DMS79 treated with DMSO at 0.1 percent for 48 hours (cell line): ENCODE measurements at places on chromosomes 2 and 18.
A peak's percentile ranks its signal among the peaks of the same experiment; 100 is the strongest.

GRCh38 chr2:217959723-217960122 lies 43.1 kb downstream of the TNS1 start:
- DNase-seq = no peak

GRCh38 chr2:159891917-159892730 lies 94.1 kb upstream of the CD302 start:
- DNase-seq = no peak

DNA sequence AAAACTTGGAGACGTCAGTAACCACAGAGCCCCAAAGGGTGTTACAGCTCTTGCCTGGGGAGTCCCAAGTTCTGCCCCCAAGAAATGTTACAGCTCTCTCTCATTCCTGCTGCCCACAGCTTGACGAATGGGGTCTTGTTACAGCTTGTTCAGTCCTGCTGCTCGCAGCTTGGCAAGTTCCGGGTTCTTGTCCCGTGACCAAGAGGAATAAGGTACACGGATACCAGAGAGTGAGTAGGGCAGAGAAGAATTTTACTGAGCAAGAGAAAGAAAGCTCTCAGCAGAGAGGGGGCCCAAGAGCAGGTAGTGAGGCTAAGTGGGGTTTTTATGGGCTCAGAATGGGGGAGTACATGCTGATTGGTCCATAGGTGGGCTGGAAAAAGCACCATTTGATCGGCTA lies 27.2 kb downstream of the SLC39A6 start:
- DNase-seq = no peak

- DNase-seq = peak; percentile 78
Observed at GRCh38 chr2:24183366-24184069, 8.7 kb downstream of the FAM228A start.

- no peak for DNase-seq
Observed at GRCh38 chr2:121090088-121090715, 194.8 kb downstream of the TFCP2L1 start.

DNA sequence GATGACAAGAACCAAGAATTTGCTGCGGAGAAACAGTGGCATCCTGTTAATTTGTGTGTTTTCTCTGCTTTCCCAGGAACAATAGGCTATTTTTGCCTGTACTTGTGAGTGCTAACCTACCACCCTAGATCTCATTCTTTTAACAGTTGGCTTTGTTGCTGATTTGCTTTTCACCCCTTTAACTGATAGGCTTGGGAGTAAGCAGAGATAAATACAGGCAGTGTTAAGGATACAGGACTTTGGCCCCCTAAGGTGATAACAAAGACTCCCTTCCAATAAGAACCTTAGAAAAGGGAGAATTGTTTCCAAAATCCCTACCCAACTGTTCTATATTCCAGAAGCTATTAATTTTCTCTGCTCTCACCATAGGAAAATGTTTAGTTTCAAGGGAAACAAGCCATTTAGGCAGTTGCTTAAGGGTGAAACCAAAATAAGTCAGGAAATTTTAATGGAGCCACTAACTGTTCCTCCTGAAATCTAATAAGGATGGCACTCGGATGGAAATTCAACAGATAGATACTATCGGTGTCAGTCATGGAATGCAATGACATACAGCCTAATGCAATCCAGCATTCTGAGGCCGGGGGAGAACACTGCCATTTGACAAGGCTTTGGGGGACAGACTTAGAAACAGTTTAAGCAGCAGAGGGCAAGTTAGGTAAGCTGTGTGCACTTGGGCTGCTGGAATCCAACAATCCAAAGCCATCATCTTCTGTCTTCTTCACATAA lies 238.8 kb downstream of the RNF152 start:
- DNase-seq = no peak

GRCh38 chr2:8481463-8482009 lies 200.3 kb upstream of the ID2 start:
- DNase-seq = peak; percentile 15

- no peak for DNase-seq
Observed at GRCh38 chr18:71919211-71919610, 624.9 kb downstream of the CBLN2 start.

DNA sequence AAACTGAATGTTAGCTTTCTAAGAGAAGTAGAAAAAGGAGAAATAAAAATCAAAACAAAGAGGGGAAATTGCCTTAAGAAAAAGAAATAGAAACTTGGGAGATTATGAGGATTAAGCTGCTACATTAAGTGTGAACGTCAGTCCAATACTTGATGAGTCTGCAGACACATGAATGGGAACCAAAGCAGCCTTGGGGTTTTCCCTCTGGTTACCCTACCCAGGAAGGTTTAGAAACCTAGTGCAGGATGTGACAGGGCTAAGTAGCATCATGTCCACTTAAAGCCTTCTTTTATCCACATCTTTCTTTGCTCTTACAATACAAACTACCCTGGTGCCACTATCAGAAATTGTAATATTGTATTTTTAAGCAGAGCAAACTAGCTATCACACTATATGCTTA lies 22.3 kb downstream of the SLC35F5 start:
- DNase-seq = no peak

- no peak for DNase-seq
Observed at GRCh38 chr2:18883616-18884456, 294.5 kb upstream of the NT5C1B start.

- DNase-seq = no peak
Observed at GRCh38 chr2:203621981-203622515, 84.4 kb upstream of the CD28 start.

GRCh38 chr2:100784681-100785080 lies 35.3 kb upstream of the NPAS2 start:
- no peak for DNase-seq

DNA sequence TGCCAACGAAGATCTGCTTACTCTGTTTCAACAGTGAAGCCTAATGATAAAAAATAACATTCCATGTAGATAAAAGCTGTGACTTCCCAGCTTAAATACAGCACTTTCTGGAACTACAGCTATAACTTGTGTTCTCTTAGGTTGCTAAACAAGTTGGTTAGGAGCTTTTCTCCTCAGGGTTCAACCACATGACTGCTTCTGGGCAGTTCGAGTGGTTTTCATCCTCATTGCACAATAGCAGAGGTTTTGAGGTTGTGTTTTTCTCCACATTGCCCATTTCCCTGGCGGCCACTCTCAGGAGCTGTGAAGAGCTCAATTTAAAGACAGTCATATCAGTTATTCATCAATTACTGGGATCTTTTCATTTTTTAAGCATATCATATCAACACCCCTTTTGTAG lies 102.2 kb upstream of the CYP1B1 start:
- DNase-seq = no peak

DNA sequence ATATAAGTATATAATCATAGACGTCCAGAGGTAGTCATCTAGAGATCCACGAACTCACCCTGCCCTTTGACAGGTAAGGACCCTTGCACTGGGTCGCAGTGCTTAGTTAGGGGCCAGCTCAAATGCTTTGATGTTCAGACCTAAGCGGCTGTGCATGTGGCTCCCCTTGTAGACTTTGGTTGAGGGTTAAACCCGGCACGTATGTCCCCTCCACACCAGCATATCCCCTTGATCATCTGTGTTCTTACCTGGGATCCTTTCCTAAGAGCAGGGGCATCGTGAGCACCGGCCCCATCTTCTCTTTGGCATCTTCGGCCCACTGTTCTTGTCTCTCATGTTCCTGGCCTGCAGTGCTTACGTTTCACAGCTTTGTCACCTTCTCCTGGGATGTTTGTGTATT lies 31.4 kb downstream of the GRHL1 start:
- DNase-seq = no peak
